ENCODE measurements at places on chromosomes 13 and 19.

GRCh38 chr13:77599351-77599750 lies 63.8 kb downstream of the SCEL start:
- DNase-seq: no peak

GRCh38 chr19:3949997-3950859 lies 17.4 kb downstream of the NMRK2 start:
- DNase-seq: peak; percentile 24

DNA sequence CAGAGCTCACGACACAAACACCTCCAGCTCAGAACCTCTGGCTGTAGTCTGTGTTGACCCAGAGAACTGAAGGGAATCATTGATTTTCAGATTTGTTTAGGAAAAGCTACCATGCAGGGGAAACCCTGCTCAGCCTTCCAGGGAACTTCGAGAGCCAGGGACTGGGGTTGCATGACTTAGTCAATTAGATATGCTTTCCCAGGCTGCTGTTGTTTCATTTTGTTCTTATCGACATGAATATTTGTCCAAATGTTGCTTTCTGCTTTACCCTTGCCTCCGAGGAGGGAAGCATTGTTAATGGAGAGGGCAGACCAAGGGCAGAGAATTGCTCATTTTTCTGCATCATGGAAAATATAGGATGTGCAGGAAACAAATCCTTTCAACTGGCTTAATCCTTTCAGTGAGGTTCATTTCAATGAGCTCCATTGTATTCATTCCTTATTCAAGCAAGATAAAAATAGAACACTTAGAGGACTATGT lies 82.5 kb downstream of the KLF5 start:
- no peak for DNase-seq

- no peak for DNase-seq
These were observed 289.8 kb upstream of the SPRY2 start for GRCh38 chr13:80630685-80631121.

- no peak for DNase-seq
These were observed 112.8 kb downstream of the CRYL1 start for GRCh38 chr13:20412691-20413355.

- no peak for DNase-seq
These were observed 277.9 kb downstream of the RBM26 start for GRCh38 chr13:79128158-79128557.

GRCh38 chr19:35249146-35249847 lies 495 bp downstream of the LSR start:
- no peak for DNase-seq

DNA sequence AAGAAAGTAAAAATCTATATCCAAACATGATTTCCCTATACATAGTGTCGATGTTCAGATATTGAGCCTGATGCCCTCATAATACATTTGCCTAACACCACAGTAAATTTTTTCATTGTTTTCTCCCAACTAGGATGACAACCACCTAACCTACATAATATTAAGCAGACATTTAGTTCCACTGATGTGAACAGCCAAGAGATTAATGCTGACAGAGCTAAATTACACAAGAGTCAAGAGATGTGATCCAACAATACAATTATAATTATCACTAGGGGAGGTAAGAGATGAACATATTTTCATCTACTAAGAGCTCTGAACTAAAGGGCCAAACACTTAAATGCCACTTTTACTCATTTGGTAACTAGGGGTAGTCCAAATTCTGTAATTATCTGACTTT lies 145.9 kb downstream of the DACH1 start:
- no peak for DNase-seq

GRCh38 chr13:113458253-113459065 lies 5.2 kb upstream of the ADPRHL1 start:
- DNase-seq: no peak
